ENCODE measurements at places on chromosomes 5 and 9.
A peak's percentile ranks its signal among the peaks of the same experiment; 100 is the strongest.

- DNase-seq: no peak
These were observed 203.6 kb downstream of the SPATA31D1 start for GRCh38 chr9:82192211-82192610.

DNA sequence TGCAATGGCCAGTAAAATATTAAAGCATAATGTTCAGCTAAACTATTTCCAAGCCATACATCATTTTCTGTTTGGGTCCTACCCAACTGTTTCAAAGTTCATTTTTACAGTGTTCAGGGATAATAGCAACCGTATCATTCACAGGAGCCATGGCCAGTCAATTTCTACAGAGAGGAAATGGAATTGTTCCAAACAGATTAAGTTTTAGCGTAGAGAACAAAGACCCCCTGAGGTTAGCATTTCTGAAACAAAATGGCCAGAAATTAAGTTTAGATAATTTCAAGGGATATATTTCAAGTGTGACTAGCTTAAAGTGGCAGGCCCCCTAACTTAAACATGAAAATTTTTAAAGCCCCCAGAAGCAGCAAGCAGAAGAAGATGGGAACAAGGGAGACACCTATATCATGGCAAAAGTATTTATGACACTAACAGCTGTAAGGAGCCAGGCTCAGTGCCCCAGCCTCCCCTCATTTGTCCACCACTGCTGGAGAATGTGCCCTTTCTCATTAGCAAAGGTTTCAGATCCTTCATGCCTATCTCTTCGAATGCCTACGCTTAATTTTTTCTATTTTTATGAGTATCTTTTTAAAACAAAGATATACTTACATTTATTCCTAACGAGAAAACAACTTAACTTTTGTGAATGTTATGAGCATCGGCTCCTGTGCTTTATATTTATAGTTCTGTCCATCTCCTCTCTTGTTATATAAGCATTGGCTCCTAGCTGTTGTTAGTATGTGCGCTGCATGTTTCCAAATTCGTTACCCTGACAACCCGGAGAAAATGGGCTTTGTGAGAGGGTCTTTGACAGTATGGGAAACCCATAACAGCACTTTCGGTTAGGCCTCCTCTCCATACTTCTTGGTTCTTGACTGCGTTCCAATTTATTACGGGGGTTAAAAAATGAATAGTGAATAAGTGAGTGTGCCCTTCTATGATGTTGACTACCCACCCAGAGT lies 116.3 kb downstream of the MED27 start:
- DNase-seq: no peak

DNA sequence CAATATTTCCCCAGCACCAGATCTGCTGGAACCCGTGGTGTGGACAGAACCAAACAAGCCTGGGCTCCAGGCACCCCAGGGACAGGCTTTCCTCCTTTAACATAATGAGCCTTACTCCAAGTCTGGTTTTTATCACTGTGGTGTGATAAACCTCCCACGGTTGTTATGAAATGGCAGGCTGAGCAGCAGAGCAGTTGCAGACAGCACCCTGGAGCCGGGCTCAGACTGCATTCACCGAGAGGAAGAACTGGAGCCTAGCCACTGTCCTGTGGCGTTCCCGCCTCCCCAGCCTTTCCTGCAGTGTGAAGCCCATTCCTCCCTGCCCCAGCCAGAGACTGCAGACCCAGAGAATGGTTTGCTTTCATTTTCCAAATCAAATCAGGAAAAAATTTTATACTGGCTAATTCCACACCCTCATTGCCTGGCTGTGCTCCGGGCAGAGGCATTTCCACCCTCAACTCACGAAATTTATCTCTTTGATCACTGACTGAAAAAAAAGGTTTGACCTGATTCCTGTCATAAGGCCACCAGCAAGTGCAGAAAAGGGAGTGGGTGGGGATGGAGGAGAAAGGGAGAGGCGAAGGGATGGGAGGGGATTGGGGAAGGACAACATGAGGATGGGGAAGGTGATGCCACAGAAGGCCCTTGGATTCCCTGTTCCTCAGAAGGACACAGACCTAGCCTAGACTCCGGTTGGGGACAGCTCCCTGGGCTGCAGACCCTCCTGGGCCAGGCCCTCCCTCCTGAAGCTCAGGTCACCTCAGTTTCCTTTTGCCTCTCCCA lies 18.9 kb downstream of the IPPK start:
- DNase-seq: no peak

DNA sequence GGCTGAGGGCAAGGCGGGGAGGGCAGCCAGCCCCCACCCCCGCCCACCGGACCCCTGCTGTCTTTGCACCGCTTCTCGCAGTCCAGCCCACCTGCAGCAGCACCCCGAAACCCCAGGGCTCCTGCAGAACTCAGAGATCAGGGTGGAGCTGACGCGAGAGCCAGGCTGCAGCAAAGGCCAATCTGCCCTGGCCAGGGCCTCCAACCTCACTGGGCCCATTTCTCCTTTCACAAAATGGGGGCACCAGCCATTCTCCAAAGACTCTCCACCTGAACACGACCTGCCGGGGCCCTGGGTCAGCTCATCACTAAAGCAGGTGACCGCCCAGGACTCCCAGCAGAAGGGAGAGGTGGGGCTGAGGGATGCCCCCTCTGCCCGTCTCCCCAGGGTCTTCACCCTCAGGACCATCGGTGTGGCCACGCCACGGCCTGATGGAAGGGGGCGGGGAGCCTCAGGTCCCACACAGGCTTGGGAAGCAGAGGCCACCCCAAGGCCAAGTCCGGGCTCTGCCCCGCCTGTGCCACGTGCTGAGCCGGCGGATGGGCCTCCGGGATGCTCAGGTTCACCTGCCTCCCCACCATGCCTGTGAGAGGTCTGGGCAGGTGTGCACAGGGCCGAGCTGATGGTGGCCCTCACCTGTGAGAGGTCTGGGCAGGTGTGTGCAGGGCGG lies 13.1 kb downstream of the NACC2 start:
- no peak for DNase-seq

- no peak for DNase-seq
These were observed 12.2 kb downstream of the HSPA4 start for GRCh38 chr5:133063965-133064364.

GRCh38 chr5:74570250-74570649 lies 70.3 kb downstream of the ENC1 start:
- no peak for DNase-seq

GRCh38 chr9:69085569-69086283 lies 50.2 kb downstream of the FXN start:
- no peak for DNase-seq

GRCh38 chr9:133199648-133200321 lies 9.3 kb downstream of the OBP2B start:
- DNase-seq: peak; percentile 50

GRCh38 chr5:170863646-170864045 lies 1.8 kb downstream of the RANBP17 start:
- no peak for DNase-seq

DNA sequence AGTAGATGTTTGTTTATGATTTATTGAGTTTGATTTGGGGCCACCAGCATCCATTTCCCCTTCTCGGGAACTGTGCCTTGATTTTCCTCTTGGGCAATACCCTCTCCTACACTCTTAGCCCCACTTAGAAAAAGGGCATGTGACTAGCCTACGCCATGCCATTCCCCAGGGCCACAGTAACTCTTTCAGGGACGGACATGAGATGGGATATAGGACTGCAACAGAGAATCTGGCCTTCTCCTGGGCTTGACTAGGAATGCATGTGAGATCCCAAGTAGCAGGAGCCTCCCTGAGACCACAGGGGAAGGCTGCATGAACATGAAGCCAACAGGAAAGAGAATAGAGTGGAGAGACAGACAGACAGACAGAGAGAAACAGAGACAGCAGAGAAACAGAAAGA lies 30.7 kb upstream of the SPARC start:
- DNase-seq: no peak

DNA sequence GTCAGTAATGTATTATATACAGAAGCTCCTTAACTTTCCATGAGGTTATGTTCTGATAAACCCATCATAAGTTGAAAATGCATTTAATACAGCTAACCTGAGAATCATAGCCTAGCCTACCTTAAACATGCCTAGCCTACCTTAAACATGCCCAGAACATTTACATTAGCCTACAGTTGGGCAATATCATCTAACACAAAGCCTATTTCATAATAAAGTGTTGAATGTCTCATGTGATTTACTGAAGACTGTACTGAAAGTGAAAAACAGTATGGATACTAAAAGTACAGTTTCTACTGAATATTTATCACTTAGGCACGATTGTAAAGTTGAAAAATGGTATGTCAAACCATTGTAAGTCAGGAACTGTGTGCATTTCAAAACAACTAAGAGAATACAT lies 1.6 kb downstream of the GM2A start:
- no peak for DNase-seq

- no peak for DNase-seq
These were observed 193.5 kb downstream of the GAPVD1 start for GRCh38 chr9:125455132-125455531.

- DNase-seq: no peak
These were observed 210.9 kb downstream of the FRMD3 start for GRCh38 chr9:83327323-83327722.

- peak; percentile 51 for DNase-seq
These were observed 1.9 kb upstream of the RIC1 start for GRCh38 chr9:5626727-5627634.

DNA sequence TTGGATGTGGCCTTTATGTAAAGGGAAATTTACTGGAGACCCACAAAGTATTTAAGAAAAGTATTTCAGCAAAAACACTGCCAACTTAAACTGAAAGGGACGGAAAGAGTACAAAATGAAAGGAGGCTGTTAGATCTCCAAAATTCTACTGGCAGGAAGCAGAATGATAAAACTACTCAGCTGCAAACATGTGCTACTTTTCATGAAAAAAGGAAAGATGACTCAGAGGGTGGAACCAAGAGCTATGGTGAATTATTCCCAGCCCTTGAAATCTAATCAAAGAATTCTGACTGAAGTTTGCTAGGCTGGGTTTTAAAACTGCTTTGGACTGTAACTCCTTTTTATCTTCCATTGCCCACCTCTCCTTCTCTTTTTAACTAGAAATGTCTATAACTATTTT lies 58.6 kb upstream of the ZBED3 start:
- no peak for DNase-seq

GRCh38 chr5:136731241-136731900 lies 366.0 kb upstream of the TRPC7 start:
- DNase-seq: no peak

- no peak for DNase-seq
These were observed 303.0 kb upstream of the CDH9 start for GRCh38 chr5:27341342-27341741.

GRCh38 chr5:142692321-142692894 lies 6.5 kb upstream of the FGF1 start:
- no peak for DNase-seq

GRCh38 chr5:73633060-73633459 lies 7.1 kb downstream of the ARHGEF28 start:
- DNase-seq: no peak

- DNase-seq: no peak
These were observed 17.5 kb downstream of the C9orf57 start for GRCh38 chr9:72042928-72043327.

DNA sequence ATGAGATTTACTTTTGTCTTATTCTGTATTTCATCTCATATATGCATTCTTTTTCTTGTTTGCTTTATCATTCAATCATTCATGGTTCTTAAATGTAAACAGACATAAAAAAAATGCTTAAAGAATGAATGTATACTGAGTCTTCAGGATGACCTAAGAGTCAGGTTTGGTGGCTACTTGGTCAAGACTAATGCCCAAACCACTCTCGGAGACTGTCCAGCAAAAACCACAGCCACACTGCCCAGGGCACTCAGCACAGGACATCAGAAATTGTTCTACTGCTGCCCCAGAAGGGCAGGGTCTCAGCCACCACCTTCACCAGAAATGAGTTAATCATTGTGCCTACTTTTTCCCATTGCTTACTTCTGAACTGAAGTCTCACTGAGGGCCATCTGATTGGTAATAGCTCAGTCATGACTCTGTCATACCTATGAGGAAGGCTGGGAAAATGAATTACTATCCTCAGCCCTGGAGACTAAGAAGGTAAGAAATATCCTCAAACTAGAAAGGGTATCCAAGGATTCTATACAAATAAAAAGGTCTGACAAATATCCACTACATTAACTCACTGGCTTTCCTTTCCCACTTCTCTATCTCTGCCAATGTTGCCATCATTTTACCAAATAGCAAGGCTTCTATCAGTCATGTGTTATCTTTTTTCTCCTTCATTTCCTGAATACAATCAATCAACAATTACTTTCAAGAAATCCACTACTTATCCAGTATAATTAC lies 236.1 kb downstream of the CETN3 start:
- no peak for DNase-seq

DNA sequence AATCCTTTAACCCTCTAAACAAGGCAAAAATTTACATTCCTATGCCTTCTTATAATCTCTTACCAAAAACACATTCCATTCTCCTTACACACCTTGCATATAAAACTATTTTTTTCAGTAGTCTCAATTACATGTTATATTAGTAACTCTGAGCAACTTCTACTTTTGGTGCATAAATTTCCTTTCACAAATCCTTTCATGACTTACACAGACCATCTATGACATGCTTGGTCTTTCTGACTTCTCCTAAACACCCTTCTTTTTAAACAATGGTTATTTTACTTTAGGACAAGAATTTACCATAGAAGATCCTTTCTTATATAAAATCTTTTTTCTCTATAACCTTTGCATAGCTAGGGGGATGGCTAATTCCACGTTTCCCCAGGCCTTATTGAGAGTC lies 208.0 kb upstream of the ARRDC3 start:
- DNase-seq: no peak

GRCh38 chr5:150361301-150361700 lies 3.8 kb downstream of the TCOF1 start:
- DNase-seq: no peak

- no peak for DNase-seq
These were observed 313.1 kb upstream of the PUM3 start for GRCh38 chr9:3157011-3157410.

- peak; percentile 30 for DNase-seq
These were observed 995 bp downstream of the IPPK start for GRCh38 chr9:92668746-92669526.
